Pulmonary artery endothelial cell (primary cell): ENCODE measurements at places on chromosomes 11 and 22. TPM values are rescaled to one million over a fixed set of nuclear protein-coding genes. Genes with fewer than 3 reads are reported as not detected.

DNA sequence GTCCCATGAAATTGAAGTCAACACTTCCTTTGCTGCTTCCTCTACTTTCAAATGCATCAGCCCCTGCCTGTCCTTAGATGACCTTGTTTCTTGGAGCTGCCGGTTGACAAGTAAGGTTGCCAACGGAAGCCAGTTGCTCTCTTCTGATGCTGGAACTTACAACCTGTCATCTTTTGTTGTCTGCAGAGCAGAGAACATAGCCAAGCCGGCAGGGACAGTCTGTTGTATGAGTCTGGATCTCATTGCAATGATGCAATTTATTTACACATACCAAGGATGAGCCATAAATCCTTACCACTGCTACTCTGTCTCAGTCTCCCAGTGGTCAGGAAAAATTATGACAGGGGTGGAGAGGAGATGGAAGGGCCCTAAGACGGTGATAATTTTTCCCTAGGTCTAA lies 151.4 kb downstream of the BLID start:
- DNase-seq = no peak

DNA sequence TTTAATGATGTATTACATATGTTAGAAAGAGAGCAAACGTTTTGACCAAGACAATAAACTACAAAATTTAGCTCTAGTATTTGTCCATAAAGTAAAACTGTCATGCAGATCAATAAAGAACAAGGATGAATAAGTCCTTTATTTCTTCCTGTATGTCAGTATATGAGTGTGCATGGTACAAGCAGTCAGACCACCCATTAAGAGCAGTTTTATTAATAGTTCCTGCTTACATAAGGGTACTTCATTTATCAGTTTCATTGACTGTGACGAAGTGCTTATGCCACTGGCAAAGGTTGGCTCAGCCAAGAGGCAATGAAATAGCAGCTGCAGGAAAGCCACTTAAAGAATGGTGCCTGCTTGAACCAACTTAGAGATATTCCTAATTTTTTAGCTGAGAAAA lies 913.0 kb upstream of the CNTN5 start:
- no peak for DNase-seq

DNA sequence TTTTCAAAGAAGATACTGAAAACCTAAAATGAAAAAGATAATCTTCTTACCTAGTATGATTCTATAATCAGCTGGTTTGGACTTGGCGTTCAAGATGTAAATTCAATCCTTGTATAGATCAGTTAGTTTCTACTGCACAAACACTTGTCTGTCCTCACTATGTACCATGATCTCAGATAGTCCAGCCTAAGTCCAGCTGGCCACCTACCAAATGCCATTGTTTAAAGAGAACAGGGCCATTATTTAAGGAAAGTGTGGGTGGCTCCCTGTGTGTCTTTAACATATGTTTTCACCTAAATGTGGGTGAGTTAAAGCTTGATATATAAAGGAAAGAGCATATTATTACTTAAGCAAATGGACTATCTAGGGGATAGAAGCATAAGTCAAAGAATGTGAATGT lies 38.6 kb downstream of the BLID start:
- DNase-seq = no peak

- no peak for DNase-seq
Observed at GRCh38 chr11:133833898-133834681, 11.2 kb downstream of the SPATA19 start.

DNA sequence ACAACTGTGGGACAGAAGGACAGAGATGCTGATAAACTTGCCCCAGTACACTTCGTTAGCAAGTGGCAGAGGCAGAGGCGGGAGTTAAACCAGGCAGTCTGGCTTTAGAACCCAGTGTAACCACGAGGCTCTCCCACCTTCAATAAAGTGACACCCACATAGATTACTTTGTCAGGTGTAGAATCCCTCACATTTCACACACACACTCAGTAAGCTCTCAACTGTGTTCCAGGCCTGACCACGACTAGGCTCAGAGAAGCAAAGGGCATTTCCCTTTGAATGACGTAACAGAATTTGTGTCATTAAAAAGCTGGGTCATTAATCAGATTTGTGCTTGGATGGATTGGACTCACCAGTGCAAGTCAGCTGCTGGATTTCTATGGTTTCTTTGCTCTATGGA lies 118.3 kb upstream of the RCN1 start:
- DNase-seq = no peak

The PGA5 gene
- not detected in 2 replicates for total RNA-seq

The NLRP10 gene
- total RNA-seq = under 0.01 TPM in 1 of 2 replicates, not detected in the other

The COMT gene
- total RNA-seq = 254 and 326 TPM in 2 replicates

GRCh38 chr11:125165843-125166763 lies 1.6 kb downstream of the PKNOX2 start:
- no peak for DNase-seq

GRCh38 chr11:44743959-44744557 lies 17.3 kb downstream of the TSPAN18 start:
- DNase-seq = no peak

DNA sequence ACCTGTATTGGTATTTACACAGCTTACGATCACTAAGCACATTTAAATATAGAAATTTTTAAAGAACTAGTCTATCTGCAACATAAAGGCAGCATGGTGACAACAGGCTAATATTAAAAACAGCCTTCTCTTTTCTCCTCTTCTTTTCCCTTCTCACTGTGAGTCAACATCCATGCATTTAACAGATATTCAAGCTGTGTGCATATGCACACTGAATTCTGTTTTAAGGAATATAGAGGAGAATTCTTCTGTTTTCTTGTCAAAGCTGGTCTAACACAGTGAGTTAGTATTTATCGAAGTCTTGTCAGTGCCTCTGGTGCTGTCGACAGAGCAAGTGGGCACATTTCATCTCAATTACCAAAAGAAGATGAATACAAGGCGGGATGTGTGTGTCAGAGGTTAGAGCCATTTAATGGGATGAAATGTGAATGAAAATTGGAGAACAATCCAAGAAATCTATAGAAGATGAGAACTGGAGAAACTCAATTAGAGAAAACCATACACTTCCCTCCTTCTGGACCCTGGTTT lies 282.3 kb downstream of the FAT3 start:
- no peak for DNase-seq

DNA sequence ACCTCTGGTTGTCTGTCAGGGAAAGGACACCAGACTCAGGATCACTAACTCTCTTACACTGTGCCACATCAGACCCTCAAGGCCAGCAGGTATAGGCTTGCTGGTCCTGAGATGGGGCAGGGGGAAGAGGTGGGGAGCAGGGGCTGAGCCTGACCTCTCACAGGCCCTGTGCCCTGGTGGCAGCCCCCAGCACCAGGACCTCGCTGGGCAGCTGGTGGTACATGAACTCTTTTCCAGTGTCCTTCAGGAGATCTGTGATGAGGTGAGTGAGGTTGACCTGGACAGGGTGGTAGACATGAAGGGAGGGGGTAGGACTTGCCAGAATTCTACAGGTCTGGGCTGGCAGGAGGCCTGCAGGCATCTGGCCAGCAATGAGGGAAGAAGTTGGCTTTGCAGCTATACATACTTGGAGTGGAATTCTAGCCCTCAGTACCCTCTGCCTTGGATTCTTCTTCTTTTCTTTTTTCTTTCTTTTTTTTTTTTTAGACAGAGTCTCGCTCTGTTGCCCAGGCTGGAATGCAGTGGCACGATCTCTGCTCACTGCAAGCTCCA lies 1.4 kb downstream of the NUDT22 start:
- DNase-seq = no peak

- DNase-seq = no peak
Observed at GRCh38 chr11:57116654-57117053, 65.1 kb upstream of the LRRC55 start.

GRCh38 chr22:36977401-36977861 lies 41.8 kb downstream of the TST start:
- no peak for DNase-seq

- DNase-seq = no peak
Observed at GRCh38 chr11:106101819-106102218, 24.4 kb downstream of the AASDHPPT start.

- no peak for DNase-seq
Observed at GRCh38 chr22:49753276-49753890, 74.3 kb downstream of the BRD1 start.

The LRRC56 gene
- 0.40 and 0.46 TPM in 2 replicates for total RNA-seq

The TPH1 gene
- under 0.01 TPM in 1 of 2 replicates, not detected in the other for total RNA-seq

GRCh38 chr11:24422376-24422775 lies 74.5 kb upstream of the LUZP2 start:
- no peak for DNase-seq

The TTC17 gene
- total RNA-seq = 52.8 and 63.7 TPM in 2 replicates

DNA sequence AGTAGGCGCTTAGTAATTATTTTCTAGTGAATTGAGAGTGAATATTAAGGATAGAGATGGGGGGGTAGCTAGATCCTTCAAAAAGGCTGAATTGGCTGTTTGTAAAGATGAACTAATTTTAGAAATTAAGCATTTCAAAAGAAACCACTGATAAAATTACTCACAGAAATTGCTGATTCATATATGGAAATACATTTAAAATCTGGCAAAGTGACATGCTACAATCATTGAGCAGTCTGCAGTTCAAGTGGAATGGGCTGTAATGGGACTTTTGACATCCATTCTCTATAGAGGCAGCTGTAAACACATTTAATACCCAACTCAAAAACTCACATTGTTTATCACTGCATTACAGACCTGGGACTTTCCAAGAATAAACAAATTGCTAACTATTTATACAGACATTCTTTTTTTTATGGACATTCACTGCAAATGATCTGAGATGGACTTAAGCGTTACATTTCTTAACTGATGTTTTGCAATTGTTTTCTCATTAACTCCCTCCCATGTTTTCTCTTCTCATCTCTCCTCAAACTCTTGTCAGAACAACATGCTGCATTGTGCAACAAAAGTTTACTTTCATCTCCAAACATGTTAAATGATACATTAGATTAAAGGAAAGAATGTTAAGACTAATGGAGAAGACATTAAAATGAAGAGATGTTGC lies 42.1 kb upstream of the MMP7 start:
- no peak for DNase-seq

- DNase-seq = no peak
Observed at GRCh38 chr22:30732426-30732825, 37.8 kb downstream of the OSBP2 start.

The KRTAP5-10 gene
- total RNA-seq = not detected in 2 replicates

DNA sequence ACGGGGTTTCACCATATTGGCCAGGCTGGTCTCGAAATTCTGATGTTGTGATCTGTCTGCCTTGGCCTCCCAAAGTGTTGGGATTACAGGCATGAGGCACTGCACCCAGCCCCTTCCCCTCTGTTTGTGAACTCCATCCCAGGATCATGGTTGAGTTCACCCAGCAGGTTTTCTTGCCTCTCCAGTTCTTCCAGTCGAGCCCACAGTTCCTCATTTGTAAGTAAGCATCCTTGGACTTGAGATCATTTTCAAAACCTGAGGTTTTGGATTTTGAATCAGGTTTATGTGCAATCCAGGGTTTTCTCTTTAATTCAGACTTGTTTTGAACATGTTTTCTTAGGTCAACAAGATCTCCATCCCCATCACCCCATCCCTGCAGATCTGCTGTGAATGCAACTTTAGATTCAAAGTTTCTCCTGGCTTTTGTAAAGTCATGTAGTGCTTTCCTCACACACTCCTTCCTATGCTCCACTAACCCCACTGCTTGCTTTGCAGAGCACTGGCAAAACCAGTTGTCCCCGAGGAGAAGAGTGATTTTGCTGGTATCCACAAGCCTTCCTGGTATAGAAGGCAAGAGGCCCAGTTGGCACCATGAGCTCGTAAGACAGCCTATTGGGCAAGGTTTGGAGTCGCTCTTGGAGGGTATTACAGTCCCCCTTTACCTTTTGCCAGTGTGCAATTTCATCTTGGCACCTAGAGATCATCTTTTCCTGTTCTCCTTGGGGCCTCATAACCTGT lies 14.7 kb upstream of the VPREB1 start:
- no peak for DNase-seq

DNA sequence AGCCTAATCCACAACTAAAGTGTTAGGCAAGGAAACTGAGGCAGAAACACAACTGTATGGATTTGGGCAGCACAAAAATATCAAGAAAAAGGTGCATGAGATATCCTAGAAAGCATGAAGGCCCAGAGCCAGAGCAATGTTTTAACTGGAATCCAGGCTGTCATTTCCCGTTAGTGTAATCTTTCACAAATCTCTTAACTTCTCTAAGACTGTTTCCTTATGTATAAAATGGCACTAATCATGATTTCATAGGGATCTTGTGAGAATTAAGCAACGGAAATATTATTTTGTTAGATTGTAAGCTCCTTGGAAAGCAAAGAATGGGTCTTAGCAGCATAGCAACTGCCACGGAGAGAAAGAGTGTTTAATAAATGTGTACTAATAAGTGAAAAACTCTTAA lies 14.7 kb upstream of the SYTL2 start:
- DNase-seq = no peak

The MUC2 gene
- not detected in 2 replicates for total RNA-seq

DNA sequence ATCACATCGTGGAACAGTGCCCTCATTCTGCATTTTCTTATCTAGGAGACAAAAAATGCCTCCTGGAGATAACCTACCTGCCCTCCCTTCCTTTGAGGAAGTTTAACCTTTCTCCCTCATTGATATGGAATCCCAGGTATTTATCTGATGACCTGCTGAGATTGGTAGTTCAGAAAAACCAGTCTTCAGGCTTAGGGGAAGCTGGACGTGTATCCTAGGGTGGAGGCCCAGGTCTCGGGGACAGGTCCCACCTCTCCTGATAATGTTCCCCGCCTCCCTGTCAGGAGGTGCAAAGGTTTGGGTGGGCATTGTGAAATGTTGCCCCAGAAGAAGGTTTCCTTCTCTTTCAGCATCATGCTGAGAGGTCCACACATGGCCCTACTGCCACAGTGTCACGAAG lies 186.9 kb upstream of the NAV2 start:
- no peak for DNase-seq
